ENCODE measurements at places on chromosomes 2 and 18. TPM values are rescaled to one million over a fixed set of nuclear protein-coding genes. Genes with fewer than 3 reads are reported as not detected.
A peak's percentile ranks its signal among the peaks of the same experiment; 100 is the strongest.

Gene C2orf68
- 1.6 TPM for total RNA-seq

Gene ANKRD29
- 118 TPM for total RNA-seq

Gene SNED1
- total RNA-seq = 84.3 TPM

DNA sequence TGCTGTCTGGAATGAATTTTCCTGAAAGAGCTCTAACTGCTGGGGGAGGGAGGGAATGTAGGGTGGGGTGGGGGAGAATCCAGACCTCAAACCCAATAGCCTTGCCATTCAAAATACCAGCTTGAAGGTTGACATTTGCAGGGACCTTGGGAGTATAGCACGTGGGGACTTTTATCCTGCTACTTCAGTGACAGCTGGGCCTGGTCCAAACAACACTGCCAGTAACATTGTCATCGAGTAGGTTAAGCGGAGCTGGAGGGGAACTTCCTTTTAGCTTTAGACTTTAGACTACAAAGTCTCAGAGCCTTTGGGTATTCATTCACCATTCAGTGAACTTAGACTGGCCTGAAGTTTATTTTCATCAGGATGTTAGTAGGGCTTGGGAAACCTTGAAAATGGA lies 248.7 kb downstream of the MEIS1 start:
- H3K4me3 ChIP-seq = peak overlapping the region; percentile 40
- no peaks in the 10 kb centered on the region for H3K36me3 ChIP-seq
- DNase-seq = no peak
- no peaks in the 10 kb centered on the region for H3K27me3 ChIP-seq
- peak overlapping the region; percentile 40 for H3K27ac ChIP-seq
- H3K4me1 ChIP-seq = peaks cover 3% of the 10 kb centered on the region

- H3K36me3 ChIP-seq = no peaks in the 10 kb centered on the region
- no peaks in the 10 kb centered on the region for H3K27me3 ChIP-seq
- no peak overlapping the region for H3K27ac ChIP-seq
- H3K4me3 ChIP-seq = no peak overlapping the region
Observed at GRCh38 chr18:59453468-59453961, 94.5 kb upstream of the LMAN1 start.

DNA sequence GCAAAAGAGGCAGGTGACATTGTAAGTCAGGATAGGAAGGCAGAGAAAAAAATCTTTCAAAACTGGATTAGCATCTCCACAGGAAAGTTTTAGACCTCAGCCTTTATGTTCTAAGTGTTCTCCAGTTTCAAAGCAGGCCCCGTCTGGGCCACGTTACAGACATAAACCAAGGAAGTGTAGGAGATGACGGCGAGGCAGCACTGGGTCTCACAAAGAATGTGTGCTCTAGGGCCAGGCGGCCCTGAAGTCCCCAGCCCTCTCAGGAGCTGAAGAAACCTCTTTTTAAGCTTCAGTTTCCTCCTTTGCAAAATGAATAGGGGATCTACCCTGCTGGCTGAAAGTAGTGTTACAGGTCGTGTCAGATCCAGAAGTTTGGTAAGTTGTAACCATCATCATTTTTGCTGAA lies 81.7 kb downstream of the SPRED2 start:
- no peak overlapping the region for H3K4me3 ChIP-seq
- H3K27me3 ChIP-seq = no peaks in the 10 kb centered on the region
- no peak for DNase-seq
- peak overlapping the region; percentile 30 for H3K27ac ChIP-seq
- no peaks in the 10 kb centered on the region for H3K36me3 ChIP-seq

DNA sequence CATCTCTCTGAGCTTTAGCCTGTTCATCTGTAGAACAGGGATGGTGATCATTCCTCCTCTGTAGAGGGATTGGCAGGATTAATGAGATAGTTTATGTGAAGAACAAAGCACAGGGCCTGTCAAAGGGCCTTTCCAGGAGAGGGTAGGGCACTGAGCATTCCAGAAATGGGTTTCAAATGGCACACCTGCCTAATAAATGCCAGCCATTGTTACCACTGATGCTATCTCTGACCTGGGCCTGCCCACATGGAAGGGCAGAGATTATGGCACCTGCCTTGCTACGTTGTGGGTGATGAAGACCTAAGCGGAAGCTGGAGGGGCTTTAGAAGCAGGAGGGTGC lies 31.0 kb upstream of the GMPPA start:
- H3K4me3 ChIP-seq = no peak overlapping the region
- DNase-seq = no peak
- peaks cover 22% of the 10 kb centered on the region for H3K4me1 ChIP-seq
- H3K27ac ChIP-seq = no peak overlapping the region

- H3K27ac ChIP-seq = no peak overlapping the region
- no peak for DNase-seq
- no peaks in the 10 kb centered on the region for H3K4me1 ChIP-seq
- no peak overlapping the region for H3K4me3 ChIP-seq
- no peaks in the 10 kb centered on the region for H3K36me3 ChIP-seq
Observed at GRCh38 chr2:3099145-3099859, 278.3 kb downstream of the EIPR1 start.

All from ascending aorta (tissue), 2 donors.